Globus pallidus (tissue), 1 donor: ENCODE measurements at places on chromosomes 7 and 10.

- DNase-seq: no peak
Observed at GRCh38 chr10:13238271-13239077, 4.3 kb upstream of the UCMA start.

GRCh38 chr10:34670081-34670480 is 145.0 kb downstream of the PARD3 start:
- DNase-seq: no peak

DNA sequence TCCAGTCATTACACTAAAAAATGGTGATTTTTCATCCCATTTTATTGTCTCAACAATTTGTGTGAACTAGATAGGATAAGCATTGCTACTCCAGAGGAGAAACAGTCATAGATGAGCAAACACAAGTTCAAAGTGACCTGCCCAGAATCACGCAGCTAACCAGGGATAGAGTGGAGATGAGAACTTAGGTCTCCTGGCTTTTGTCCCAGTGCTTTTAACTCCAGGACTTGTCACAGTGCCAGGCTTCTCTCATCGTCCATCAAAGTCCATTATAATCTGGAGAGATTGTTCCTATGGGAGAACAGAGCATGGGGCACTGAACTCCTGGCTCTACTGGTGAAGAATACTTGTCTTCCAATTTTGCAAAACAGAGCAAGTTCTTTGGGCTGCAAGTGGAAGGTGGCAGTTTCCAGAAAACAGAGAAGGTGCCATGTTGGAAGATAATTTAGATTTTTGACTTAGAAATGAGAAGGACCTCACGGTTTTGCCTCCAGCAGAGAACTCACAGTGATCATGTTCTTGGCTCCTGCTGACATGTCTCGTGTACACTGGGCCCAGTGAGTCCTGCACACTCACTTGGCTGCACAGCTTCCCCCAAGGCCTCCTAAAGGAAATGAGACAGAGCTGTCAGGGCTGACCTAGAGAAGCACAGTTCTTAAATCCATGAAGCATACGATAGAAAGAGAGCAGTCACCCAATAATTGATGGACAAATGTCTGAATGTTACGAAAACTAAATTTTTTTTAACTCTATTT is 322.9 kb upstream of the NRP1 start:
- DNase-seq: no peak

DNA sequence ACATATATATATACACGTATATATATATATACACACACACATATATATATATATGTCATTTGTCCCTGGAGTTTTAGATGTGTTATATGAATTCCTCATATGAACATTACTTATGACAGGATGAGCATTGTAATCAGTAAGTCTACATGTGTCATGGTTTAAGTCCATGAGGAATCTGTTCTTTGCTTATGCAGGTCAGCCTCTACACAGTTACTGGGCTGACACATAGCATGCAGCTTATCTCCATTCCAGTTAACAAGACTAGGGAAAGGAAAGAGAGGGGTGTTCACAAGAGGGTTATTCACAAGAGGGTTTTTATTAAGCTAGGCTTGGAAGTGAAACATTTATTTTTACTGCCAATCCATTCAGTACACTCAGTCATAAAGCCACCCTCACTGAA is 226.7 kb downstream of the SNX13 start:
- no peak for DNase-seq

DNA sequence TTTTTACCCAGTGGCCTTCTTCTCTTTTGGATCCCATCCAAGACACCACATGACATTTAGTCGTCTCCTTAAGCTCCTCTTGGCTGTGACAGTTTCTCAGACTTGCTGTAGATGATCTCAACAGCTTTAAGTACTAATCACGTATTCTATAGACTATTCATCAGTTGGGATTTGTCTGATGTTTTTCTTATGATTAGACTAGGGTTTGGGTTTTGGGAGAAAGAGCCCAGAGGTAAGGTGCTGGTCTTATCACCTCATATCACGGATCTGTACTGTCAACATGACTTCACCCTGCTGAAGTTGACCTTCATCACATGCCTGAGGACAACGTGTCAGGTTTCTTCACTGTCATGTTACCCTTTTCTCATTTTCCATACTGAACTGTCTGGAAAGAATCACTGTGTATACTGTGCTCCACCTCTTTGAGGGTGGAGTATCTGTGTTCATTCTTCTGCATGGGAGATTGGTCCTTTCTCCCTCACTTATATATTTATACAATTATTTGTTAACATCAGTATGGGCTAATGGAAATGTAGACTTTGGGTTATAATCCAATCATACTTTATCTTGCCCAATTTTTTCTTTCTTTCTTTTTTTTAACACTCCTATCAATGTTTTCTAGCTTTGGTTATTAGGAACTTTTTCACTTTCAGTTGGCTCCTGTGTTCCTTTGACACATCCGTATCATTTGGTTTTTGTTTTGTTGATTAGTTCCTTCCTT is 6.4 kb upstream of the HKDC1 start:
- DNase-seq: no peak

DNA sequence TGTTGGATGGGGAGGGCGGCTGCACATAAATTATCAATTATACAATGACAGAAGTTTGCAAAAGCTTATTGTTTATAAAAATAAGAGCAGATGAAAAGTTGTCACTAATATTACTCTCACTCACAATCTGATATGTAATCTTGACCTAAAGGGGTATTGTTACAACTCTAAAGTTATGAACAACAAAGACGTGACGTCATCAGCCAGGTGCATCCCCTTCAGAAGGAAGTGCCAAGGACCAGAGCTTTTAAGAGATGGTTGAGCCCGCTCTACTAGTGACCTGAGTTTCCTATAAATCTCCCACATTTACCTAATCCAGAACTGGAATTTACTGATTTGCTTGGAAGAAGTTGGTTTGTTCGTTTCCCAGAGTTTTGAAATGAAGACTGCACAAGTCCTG is 247.7 kb upstream of the MGMT start:
- no peak for DNase-seq

- DNase-seq: no peak
Observed at GRCh38 chr10:126135177-126135576, 238.8 kb downstream of the FANK1 start.

DNA sequence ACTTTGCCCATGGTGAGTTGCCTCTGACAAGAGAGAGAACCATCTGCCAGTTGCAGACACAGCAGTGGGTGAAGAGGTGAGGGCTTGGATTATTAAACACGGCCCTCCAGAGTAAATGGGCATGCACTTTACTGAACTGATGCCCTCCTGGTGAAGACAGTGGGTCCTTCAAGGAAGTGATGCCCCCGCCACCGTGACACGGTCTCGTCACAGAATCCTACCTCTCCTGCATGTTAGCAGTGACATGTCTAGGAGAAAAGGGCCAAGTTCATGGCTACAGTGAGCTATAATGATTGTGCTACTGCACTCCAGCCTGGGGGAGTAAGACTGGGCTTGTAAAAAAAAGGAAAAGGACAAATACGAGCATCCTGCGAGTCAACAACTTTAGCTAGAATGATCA is 2.4 kb downstream of the BNIP3 start:
- no peak for DNase-seq

DNA sequence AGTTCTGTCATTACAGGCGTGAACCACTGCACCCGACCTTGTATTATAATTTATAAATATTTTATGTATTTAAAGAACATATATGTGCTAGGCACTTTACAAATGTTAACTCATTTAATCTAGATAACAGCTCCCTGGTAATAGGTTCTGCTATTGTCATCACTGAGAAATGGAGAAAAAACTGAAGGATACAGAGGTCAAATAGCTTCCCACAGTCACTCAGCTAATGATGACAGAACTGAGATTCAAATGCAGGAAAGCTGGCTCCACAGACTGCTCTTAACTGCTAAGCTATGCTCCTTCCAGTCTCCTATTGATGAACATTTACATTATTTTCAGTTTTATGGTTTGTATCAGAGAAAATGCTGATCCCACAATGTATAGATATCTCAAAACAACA is 28.9 kb downstream of the NXPH1 start:
- DNase-seq: no peak

DNA sequence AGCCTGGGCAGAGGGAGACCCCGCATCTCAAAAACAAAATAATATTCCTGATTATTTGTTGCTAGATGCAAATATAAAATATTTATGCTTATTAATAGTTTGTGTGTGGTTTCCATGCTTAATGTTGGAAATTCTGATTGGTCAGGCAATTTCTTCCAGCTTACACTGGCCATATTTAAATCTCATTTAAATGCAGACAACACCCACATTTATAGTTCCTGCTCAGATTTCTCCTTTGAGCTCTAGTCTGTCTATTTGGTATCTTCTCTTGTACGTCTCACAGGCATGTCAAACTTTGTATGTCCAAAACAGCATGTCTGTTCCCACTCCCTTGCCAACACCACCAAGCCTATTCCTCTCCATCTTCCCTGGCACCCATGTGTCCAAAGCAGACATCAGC is 52.5 kb downstream of the FKBP9 start:
- no peak for DNase-seq

DNA sequence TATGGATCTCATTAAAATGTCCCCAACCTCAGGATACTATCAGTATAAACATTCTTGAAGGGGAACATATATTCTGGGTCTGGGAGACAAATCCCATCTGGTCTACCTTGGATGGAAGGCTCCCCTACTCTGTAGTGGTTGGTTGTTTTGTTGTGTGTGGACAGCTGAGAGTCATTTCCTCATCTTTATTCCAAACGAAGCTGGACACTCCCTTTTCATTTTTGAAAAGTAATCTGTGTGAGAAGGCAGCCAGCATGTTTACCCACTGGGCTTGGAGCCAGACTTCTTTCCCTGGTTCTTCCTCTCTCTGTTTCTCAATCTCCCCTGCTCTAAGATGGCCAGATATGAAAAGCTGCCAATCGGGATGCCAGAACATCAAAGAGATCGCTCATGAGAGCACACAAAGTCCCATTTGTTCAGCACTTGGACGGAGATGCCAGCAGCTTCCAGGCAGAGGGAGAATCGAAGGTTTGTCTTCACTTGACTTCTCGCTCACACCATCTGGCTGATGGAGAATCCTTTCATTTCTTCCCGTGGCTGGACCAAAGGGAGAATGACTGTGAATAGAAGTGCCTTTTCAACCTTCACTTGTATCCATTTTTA is 108.1 kb upstream of the AGR3 start:
- DNase-seq: peak; percentile 94

DNA sequence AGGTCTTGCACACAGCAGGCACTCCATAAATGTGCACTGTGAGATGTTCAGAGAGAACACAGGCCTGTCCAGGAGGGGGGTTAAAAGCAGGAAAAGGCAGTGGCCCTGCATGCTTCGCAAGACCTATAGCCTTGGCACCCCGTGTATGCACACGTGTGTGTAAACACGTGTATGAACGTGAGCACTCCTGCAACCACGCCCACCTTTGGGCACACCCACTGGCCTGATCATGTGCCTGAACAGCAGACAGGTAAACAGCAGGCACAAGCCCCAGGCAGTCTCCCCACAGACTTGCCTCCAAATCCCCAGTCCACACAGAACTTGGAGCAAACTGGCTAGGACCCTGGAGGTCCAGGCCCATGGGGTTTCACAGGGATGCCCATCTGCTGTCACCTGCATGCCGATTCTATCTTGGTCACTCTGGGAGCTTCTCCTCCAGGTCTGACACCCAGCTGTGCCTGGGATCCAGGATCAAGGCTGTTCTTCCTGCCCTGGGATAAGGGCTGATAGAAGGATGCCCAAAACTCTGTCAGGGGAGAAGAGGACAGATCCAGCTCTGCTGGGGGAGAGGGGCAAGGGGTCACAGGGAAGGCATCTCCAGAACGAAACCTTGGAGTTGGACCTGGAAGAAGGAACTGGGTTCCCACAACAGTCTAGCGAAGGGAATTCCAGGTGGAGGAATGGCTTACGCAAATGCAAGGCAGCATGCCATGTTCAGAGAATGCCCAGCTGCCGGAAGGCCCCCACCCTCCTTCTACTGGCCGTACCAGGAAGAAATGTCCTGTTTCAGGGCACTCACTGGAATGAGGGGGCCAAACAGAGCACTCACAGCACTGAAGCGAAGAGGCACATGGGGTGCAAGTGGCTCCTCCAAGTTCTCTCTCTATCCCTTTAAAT is 14.3 kb upstream of the ZMIZ1 start:
- DNase-seq: no peak

DNA sequence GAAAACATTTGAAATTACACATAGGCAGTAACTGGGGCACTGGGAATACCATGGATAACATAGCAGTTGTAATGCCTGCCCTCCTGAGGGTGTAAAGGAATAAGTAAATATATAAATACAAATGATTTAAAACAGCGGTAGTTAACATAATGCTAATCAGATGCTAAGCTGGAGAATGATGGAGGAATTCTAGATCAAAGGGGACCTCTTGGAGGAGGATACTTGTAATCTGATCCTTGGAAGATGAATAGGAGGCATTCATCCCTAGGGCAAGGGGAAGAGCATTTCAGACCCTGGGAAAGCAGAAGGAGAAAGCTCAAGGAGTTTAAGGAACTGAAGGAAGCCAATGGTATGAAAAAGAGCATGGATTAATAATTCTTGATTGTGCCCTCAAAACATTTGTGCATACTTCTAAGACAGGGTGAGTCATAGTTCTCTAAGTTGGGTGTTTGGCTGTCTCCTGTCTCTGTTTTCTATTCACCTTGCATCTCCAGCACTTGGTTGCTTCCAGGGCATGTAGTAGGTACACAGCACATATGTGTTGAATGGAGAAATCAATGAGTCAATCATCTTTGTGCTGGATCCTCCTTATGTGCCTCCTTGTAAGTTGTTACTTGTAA is 54.8 kb upstream of the PLPP4 start:
- DNase-seq: no peak

DNA sequence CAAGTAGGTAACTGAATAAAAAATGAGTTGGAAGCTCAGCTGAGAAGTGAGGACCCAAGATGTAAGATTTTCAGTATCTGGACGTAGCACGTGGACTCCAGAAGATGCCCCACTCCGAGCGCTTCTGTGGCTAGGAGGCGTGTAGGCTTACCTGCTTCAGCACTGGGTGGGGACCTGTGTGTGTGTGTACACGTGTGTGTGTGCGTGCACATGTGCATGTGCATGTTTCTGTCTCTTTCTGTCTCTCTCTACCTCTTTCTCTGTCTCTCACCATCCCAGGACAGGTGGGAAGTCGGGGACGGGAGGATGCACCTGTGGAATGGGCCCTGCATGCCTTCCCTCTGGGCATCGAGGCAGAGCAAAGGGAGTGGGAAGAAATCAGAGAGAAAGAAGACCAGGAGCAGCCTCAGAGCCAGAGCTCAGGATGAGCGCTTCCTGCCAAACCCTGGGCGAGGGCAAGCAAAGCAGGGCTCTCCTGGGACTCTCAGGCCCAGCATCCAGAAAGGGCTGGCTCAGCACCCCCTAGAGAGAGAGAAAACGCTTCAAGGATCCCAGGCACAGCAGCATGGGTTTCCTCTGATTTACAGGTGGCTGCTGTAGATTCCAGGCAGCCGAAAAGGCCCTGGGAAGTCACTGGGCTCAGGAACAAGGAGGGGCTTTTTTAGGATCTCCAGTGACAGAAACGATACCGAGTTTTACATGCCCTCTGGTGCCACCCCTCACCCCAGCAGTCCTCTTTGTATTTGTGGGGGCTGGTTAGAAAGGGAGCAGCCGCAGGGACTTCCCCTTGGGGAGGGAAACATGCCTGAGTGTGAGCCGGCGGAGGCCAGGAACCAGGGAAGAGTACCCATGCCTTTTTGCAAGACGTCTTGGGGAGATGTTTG is 28.5 kb downstream of the CXCL12 start:
- no peak for DNase-seq

GRCh38 chr10:11298116-11298515 is 280.4 kb downstream of the CELF2 start:
- DNase-seq: no peak

GRCh38 chr10:124125305-124126116 is 32.1 kb upstream of the CHST15 start:
- no peak for DNase-seq
